Hematopoietic multipotent progenitor cell treated with erythropoietin and hydrocortisone succinate and interleukin-3 and kit ligand, for 4 days (in vitro differentiated cells): ENCODE measurements at places on chromosomes 5 and 9.

GRCh38 chr5:80060966-80061365, 25.8 kb downstream of the THBS4 start:
- DNase-seq = no peak

GRCh38 chr5:178993955-178994579, 1.1 kb downstream of the GRM6 start:
- DNase-seq = no peak

GRCh38 chr5:147892696-147893296, 13.5 kb downstream of the C5orf46 start:
- no peak for DNase-seq

DNA sequence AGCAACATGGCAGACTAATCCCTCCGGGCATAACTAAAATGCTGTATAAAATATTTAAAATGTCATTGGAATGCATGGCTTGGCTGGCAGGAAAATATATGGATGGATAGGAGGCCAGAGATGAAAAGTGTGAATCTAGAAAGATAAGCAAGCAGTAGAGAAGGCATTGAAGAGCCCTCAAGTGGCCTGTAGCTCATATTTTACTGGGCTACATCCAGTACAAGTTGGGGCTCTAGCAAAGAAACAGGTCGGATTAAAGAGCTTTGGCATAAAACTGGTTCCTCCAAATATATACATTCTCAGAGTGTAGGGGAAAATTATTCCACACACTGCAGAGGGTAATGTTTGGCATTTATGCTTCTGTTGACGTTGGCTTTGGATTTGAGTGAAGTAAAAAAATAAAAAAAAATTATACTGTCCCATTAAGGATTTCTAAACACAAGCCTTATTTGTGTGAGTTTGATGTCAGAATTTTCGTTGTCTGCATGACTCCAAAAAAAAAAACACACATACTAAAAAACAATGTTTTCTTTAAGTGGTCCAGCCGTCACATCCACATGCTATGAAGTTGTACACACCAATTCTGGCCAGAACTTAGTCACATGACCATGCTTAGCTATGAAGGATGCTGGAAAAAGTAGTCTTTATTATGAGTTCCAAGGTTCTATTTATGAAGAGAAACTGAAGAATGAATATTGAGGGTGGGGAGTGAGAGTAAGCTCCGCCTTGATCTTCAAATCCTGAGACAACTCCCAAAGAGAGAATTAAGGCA, 147.0 kb downstream of the TLE1 start:
- DNase-seq = no peak

- DNase-seq = no peak
These were observed 23.2 kb upstream of the GRHPR start for GRCh38 chr9:37399336-37399735.

- peak; percentile 36 for DNase-seq
These were observed 544 bp downstream of the FNBP1 start for GRCh38 chr9:130042406-130042884.

DNA sequence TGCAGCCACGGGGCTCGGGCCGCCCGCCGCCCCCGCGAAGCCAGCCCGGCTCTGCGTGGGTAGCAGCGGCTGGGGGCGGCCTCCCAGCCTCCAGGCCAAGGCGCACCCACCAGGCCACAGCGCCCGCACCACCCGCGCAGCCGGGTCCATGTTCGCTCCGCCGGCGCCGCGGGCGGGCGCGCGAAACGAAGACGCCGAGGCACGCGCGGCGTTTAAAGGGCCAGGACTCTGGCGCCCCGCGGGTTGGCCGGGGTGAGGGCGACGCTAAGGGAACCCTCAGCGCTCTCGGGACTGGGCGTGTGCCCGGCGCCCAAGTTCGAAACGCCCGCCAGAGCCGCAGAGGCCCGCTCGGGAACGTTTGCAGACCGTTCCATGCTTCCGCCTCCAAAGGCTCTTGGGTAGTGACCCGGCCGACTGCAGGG, at the start of gene PTGES2:
Gene PTGES2 (minus strand): TSS at position 162 of the 422 bp plus-strand sequence. CDS start 12 bp downstream, at position 150.
- peak; percentile 94 for DNase-seq

DNA sequence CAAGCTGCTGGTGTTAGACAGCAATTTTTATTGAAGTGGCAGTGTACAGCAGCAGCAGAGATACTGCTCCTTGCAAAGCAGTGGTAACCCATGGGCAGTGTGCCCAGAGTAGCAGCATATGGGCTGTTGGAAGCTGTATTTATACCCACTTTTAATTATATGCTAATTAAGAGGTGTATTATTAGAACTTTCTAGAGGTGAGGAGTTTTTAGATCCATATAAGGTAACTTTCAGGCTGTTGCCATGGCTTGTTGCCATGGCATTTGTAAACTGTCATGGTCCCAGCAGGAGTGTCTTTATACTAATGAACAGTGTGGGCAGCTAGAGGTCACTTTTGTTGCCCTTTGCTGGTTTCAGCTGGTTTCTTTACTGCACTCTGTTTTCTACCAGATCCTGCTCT, 3.7 kb upstream of the PJA2 start:
- peak; percentile 53 for DNase-seq

DNA sequence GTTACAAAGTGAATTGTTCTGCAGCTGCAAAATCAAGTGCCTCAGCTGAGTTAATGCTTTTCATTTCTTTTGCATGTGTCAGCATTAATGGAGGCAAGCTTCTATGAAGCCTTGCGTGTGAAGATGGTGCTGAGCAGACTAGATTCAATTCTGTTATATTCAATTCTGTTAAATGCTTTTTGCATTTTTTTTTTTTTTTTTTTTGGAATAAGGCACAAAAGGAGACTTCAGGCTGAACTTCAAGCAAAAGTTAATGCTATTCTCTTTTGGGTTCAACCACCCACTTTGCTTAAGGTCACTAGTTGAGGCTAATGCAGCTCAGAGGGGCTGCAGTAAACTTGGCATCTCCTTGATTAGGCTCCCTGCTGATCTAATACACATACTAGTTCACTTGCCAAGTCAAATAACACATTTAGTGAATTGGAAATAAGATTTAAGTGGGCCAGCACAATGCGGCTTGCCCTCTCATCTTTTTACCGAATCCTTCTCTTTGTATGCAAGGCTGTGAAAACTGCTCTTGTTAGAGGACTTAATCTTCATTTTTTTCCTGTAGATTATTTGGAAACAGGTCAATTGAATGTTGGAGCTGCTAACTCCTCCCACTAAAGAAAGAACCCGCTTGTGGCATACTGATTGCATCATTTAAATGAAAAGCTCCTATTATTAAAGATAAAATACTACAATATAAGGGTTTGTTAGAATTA, 1020.2 kb downstream of the NR2F1-AS1 start:
- DNase-seq = no peak

- no peak for DNase-seq
These were observed 122.4 kb upstream of the SLC12A2 start for GRCh38 chr5:127961006-127961762.

- DNase-seq = no peak
These were observed 179.7 kb upstream of the HAPLN1 start for GRCh38 chr5:83900306-83900705.

- no peak for DNase-seq
These were observed 36.6 kb downstream of the PPARGC1B start for GRCh38 chr5:149766460-149767280.

GRCh38 chr5:115541611-115542010, 3.0 kb downstream of the FEM1C start:
- peak; percentile 12 for DNase-seq

GRCh38 chr9:121844098-121844497, 192.7 kb downstream of the DAB2IP start:
- DNase-seq = no peak

DNA sequence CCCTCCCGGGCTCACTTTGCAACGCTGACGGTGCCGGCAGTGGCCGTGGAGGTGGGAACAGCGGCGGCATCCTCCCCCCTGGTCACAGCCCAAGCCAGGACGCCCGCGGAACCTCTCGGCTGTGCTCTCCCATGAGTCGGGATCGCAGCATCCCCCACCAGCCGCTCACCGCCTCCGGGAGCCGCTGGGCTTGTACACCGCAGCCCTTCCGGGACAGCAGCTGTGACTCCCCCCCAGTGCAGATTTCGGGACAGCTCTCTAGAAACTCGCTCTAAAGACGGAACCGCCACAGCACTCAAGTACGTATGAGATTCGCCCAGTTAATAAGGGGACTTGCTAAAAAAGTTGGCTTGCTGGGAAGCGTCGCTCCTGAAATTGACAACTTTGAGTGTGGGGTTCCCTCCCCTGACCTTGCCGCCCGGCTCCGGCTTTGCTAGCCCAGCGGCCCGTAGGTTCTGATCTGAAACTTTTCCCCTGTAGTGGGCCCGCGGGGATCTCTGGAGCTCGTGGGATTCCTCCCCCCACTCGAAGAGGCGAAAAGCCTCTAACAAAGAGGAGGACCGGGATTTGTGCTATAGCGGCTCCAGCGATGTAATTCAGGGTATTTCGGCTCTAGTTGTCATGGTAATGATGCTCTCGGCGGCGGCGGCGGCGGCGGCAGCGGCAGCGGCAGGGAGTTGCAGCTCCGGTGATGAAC, 572 bp downstream of the NR4A3 start:
- DNase-seq = peak; percentile 68

GRCh38 chr5:147170603-147171002, 64.2 kb upstream of the STK32A start:
- no peak for DNase-seq

GRCh38 chr9:97362777-97363545, 48.9 kb upstream of the TDRD7 start:
- DNase-seq = peak; percentile 8

DNA sequence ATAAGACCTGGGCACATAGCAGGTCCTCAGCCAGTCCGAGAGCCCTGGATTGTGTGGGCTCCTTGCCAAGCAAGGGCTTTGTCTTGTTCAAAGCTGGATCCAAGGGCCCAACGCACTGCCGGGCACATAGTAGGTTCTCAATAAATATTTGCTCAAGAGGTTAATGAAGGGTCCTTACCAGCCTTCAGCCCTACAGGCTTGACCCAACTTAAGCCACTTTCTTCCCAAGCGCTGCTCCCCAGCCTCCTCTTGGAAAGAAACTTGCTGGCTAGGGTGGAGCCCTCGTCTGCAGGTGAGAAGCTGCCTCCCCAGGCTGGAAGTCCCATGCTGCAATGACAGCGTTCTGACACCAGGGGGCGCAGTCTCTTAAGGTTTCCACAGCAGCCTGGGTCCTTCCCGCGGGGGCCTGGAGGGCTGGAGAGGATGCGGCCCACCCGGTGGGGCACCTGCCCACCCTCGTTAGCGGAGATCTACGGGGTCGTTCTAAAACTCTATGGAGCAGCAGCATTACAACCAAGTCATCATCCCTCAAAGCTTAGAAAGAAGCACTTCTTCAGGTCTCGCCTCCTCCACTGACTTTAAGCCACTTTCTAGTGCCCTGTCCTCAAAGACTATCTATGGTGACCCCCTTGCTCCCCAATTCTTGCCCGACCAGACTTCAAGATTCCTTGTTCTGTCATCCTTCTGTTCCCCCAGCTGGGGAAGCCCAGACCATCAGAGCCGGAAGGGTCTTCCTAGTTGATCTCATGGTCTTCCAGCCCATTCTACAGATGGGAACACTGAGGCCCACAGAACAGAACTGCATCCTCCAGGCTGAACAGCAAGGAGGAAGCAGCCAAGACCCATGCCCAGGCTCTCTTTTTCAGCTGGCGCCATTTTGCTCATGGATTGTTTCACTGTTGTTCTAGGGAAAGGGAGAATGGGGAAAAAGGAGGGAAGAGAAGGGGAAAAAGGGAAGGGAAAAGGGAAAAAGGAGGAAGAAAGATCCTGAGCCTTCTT, 115.4 kb downstream of the LHX2 start:
- DNase-seq = peak; percentile 82

- no peak for DNase-seq
These were observed 14.7 kb upstream of the RIC1 start for GRCh38 chr9:5614192-5614591.

DNA sequence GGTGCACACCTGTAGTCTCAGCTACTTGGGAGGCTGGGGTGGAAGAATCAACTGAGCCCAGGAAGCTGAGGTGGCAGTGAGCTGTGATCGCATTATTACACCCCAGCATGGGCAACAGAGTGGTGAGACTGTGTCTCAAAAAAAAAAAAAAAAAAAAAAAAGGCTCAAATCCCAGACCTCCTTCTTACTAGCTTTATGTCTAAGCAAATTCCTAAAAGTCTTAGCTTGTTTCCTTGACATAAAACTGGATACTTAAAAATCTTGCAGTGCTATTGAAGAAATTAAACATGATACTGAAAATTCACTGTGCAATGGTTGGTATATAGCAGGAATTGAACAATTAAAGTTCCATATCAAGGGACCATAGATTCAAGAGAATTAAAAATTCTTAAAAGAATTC, 45.0 kb downstream of the PCDHGC5 start:
- DNase-seq = no peak

DNA sequence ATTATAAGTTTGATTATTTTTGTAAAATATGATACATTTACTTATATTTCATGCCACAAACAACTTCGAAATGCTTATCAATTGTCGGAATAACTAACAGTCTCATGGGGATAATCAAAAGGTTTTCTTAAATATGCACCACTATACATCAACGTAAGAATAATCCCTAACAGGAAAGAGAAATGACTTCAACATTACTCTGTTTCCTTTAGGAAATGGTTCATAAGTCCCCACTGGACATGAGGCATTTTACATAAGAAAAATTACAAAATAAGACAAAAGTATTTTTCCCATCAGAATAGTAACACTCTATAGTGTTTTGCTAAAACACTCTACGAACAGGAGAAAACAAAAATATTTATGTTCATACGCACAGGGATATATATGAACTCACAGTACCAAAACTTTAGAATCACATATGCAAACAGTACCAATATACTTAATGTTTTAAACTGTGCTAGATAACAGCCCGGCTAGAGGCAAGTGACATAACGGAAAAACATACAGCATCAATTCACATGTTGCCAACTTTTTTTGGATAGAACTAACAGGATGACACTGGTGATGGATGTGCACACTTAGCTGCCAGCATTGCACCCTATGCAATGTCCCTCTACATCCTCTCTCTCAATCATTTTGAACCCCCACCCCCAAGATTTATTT, 120.5 kb downstream of the NFIB start:
- no peak for DNase-seq
